AG10803 (cell line): ENCODE measurements at places on chromosomes 6 and 20.

- no peak for DNase-seq
Measured at GRCh38 chr20:14412065-14412681, 74.8 kb upstream of the FLRT3 start.

DNA sequence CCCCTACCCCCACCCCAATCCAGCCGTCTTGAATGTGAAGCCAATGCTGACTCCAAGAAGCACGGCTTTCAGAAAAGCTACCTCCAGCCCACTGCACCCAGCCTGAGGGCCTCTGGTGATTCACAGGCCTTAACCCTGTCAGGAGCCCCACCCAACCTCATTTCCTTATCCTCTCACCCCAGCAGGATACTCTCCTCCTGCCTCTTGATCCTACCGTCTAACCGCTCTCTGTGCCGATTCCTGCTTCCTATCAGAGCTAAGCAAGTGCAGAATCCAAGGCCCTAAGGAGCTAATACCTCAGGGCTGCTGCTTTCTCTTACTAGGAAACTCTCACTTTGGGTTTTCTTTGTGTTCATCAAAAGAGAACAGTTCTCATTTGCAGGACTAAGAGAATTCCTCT is 47.2 kb downstream of the TRERF1 start:
- peak; percentile 59 for DNase-seq

GRCh38 chr6:105578179-105578707 is 175.4 kb upstream of the PREP start:
- DNase-seq = no peak

- DNase-seq = no peak
Measured at GRCh38 chr6:5471637-5472398, 210.5 kb downstream of the FARS2 start.

GRCh38 chr6:170174124-170174770 is 116.6 kb downstream of the DLL1 start:
- DNase-seq = no peak

- DNase-seq = no peak
Measured at GRCh38 chr6:44487002-44487401, 99.5 kb downstream of the CDC5L start.

GRCh38 chr20:50265245-50265946 is 74.8 kb downstream of the CEBPB start:
- DNase-seq = no peak

- DNase-seq = no peak
Measured at GRCh38 chr6:143191361-143191760, 130.7 kb downstream of the AIG1 start.

DNA sequence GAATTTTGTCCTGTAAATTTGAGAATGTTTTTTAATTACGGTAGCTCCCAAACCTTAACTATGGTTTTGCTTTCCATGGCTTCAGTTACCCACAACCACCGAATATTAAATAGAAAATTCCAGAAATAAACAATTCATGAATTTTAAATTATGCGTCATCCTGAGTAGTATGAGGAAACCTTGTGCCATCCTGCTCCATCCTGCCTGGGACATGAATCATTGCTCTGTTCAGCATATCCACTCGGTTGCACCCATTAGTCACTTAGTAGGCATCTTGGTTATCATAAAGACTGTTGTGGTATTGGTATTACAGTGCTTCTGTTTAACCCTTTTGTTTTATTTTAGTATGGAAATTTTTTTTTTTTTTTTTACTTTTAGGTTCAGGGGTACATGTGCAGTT is 39.7 kb downstream of the KCNS1 start:
- DNase-seq = peak; percentile 89

DNA sequence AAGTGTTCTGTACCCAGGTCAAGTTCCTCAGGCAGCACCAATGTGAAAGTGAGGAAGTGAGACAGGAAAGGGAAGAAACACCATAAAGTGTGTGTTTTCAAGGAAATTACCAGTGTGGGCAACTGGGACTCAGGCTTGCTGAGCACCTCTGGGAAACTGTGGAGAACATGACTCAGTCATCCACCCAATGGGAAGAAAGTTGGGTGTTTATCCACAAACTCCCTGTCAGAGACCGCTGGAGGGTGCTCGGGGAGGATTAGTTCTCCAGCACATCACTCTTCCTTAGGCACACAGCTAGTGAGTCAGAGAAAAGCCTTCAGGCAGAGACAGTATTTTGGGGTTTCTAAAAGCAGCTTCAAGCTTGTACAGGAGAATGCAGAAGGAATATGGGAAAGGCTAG is 93.6 kb downstream of the PCSK2 start:
- peak; percentile 7 for DNase-seq

DNA sequence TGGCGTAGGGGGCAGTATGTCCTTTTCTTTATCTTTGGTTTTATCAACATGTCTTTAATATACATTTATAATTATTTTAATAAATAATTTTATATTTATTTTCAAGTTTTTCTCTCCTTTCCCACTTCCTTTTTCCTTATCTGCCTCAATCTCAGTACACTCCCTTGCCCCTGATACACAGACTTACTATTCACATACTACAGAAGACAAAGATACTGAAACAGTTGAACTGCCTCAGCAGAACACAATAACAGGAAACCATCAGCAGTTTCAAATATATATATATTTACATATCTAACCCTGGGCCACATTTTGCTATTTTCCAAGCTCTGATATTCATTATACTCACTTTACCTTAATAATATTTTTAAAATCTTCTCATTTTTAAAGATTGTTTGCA is 19.8 kb downstream of the IBTK start:
- DNase-seq = no peak
